ENCODE measurements at places on chromosomes 5 and 9.

- no peak for DNase-seq
Observed at GRCh38 chr9:98231770-98232478, 23.5 kb downstream of the TBC1D2 start.

DNA sequence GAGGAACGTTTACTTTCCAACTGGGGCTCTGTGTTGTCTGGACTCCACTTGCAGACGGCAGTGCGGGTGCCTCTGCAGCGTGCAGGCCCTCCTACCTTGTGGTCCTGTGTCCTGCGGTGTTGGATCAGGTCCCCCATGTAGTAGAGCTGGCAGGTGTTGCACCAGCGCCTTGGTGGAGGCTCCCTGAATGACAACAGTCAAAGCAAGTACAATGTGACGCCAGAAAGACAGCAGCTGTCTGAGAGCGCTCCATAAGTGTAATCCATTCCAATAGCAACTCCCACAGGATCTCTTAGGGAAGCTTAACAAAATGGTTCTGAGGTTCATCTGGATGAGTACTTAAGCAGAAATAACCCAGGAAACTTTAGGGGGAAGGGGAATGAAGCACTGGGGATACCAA lies 9.9 kb downstream of the BBLN start:
- DNase-seq, result peak; percentile 47

GRCh38 chr9:129125478-129125877 lies 14.3 kb downstream of the PTPA start:
- no peak for DNase-seq

- no peak for DNase-seq
Observed at GRCh38 chr5:132203464-132203818, 24.2 kb downstream of the P4HA2 start.

DNA sequence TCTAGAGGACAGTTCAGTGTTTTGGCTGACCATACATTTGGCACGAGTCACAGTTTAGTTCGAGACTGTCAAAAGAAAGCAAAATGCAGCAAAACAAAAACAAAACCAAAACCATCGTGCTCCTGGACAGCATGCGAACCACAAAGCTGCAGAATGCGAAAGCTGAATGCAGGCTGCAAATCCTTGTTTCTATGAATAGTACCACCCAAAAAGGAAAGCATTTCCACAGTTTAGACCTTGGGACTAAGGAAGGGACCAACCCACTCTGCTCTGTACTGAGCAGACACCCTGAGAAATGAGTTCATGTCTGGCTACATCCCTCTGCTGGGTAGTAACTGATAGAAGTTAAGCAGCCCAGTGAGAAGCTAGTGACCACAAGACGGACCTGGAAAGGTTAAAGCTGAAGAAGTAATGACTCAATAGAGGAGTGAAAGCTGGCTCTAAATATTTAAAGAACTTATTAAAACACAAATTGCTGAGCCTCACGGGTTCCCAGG lies 3.9 kb downstream of the GCNT4 start:
- DNase-seq, result no peak

DNA sequence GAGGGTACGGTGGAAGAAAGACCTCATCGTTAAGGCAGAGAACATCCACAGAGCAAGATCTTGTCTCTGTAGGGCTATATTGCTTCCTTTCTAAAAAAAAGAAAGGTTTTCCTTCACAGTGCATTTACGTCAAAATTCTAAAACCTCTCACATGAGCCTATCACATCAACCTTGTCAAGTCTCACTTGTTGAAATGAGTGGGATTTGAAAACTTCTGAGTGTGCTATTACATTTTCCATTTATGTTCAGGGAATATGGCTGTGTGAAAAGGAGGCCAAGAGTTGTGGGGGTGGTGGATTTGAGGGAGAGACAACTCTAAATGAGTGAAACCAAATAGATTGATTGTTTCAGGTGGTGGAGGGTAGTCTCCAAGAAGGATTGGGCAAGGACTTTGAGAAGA lies 147.1 kb upstream of the MPDZ start:
- DNase-seq, result peak; percentile 39

GRCh38 chr5:10452768-10453331 lies 11.2 kb downstream of the ROPN1L start:
- DNase-seq, result peak; percentile 79

GRCh38 chr9:16133556-16134227 lies 580.8 kb downstream of the CCDC171 start:
- peak; percentile 60 for DNase-seq

- no peak for DNase-seq
Observed at GRCh38 chr9:116796669-116797068, 109.6 kb downstream of the TRIM32 start.

DNA sequence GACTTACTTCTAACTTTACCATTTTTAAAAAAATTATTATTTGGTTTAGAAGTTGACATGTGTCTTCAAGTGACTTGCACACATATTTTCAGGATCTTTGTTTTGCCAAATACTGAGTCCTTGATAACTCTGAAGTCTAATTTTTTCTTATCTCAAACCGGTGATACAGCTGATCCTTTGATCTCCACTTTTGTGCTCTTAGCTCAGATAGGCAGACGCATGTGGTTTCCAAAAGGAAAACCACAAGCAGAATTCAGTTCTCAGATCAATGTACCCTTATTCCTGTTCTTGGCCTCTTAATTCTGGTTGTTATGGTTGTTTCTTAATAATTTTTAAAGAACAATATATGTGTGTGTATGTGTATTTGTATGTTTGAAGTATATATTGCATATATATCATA lies 238.3 kb upstream of the EDIL3 start:
- DNase-seq, result no peak

GRCh38 chr9:28163619-28164018 lies 590.3 kb upstream of the C9orf72 start:
- no peak for DNase-seq

- no peak for DNase-seq
Observed at GRCh38 chr9:70534061-70534460, 119.6 kb upstream of the KLF9 start.

DNA sequence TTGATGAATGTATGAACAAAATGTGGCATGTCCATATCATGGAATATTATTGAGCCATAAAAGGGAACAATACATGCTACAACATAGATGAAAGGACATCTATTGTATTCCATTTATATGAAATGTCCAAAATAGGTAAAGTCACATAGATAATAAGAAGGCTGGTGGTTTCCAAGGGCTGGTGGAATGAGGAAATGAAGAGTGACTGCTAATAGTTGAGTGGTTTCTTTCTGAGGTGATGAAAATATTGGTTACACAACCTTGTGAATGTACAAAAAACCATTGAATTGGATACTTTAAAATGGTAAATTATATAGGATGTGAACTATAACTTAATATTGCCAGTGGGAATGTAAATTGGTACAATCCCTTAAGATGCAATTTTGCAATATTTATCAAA lies 5.2 kb downstream of the ARSB start:
- DNase-seq, result no peak

- no peak for DNase-seq
Observed at GRCh38 chr9:14256588-14256987, 57.4 kb downstream of the NFIB start.

DNA sequence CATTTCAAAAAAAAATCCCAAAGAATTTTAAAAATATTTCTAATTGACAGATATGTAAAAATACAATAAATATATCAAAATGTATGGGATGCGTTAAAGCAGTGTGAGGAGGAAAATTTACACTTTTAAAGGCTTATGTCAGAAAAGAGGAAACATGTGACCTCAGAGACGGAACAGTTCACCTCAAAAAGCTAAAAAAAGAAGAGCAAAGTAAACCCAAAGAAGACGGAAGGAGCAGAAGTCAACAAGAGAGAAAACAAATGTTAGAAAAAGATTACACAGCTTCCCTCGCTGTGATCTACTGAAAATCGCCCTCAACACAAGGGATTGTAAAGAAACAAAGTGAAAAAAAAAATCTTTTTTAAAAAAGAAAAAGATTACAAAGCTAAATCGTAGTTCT lies 186.9 kb downstream of the AUH start:
- no peak for DNase-seq

GRCh38 chr9:2127486-2127885 lies 112.3 kb downstream of the SMARCA2 start:
- no peak for DNase-seq

- no peak for DNase-seq
Observed at GRCh38 chr5:42991404-42992087, 48.6 kb downstream of the ANXA2R start.

GRCh38 chr5:137263371-137264005 lies 235.6 kb downstream of the SPOCK1 start:
- no peak for DNase-seq
